Activated CD4-positive, alpha-beta T cell treated with anti-CD3 and anti-CD28 coated beads for 36 hours (primary cell): ENCODE measurements at places on chromosomes 4 and X. TPM values are rescaled to one million over a fixed set of nuclear protein-coding genes. Genes with fewer than 3 reads are reported as not detected.
A peak's percentile ranks its signal among the peaks of the same experiment; 100 is the strongest.

UGDH gene
- 30.2 TPM for total RNA-seq

CYTL1 gene
- total RNA-seq = not detected

GRIA2 gene
- total RNA-seq = not detected

SLIT2 gene
- not detected for total RNA-seq

DNA sequence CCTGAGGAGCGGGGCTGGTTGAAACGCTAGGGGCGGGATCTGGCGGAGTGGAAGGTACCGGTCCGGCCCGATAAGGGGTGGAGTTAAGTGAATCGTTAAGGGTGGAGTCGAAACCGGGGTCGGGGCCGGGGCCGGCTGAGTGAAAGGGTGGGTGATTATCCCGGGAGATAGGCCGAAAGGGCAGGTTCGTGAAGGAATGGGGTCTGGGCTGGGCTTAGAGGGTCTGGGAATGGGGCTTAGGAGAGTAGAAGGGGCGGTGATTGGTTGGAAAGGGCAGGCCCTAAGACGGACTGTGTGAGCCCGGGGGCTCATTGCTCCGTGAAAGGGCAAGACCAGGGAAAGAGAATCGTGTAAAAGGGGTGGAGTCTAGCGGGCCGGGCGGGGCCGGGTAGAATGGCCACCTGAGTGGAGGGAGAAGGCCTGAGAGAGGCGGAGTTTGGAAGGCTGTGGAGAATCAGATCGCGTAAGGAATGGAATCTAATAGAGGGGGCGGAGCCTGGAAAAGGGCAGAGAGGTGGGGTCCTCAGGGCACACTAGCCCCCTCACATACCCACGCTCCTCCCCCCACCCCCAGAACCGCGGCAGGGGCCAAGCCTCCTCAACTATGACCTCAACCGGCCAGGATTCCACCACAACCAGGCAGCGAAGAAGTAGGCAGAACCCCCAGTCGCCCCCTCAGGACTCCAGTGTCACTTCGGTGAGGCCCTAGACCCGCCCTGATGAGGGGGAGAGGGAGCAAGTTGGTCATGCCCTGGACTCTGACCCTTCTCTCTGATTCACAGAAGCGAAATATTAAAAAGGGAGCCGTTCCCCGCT is 430 bp downstream of the HDAC6 start:
- DNase-seq = peak; percentile 80

- no peak for DNase-seq
These were observed 23.1 kb upstream of the KLHL2 start for GRCh38 chr4:165184220-165184619.

DNA sequence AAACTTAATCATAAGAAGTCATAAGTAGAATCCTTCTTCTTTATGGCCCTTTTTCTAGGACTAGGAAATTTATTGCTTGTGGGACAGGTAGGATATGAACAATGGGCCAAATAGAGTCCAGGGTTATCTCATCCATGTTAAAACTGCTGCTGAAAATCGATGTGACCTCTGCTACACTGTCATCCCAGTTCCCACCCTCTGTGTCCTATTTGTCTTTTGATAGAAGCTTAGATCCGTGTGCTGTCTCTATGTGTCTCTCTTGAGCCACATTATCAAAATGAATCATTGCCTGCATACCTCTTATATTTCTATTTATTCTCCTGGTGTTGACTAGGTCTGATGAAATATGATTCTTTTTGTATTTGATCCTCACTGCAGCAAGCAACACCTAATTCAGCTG is 661.4 kb downstream of the DACH2 start:
- DNase-seq = no peak

DNA sequence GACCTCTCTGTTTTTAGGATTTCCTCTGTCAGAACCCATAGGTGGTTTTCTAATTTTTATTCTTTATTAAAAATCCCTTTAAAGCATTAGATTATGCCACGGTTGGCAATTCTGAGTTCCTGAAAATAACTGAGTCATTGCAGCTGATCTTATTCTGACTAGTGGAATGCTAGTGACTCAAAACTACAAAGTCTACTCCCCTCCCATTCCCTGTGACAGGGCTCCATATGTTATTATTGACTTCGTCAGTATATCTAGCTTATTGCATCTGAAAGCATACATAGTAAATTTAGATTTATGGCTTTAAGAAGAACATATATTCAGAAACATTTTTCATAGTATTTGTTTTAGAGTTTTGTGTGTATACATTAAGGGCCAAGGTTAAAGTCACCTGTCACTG is 38.5 kb downstream of the HERC3 start:
- DNase-seq = no peak
